ENCODE measurements at places on chromosomes 3 and 15. TPM values are rescaled to one million over a fixed set of nuclear protein-coding genes. Genes with fewer than 3 reads are reported as not detected.

DNA sequence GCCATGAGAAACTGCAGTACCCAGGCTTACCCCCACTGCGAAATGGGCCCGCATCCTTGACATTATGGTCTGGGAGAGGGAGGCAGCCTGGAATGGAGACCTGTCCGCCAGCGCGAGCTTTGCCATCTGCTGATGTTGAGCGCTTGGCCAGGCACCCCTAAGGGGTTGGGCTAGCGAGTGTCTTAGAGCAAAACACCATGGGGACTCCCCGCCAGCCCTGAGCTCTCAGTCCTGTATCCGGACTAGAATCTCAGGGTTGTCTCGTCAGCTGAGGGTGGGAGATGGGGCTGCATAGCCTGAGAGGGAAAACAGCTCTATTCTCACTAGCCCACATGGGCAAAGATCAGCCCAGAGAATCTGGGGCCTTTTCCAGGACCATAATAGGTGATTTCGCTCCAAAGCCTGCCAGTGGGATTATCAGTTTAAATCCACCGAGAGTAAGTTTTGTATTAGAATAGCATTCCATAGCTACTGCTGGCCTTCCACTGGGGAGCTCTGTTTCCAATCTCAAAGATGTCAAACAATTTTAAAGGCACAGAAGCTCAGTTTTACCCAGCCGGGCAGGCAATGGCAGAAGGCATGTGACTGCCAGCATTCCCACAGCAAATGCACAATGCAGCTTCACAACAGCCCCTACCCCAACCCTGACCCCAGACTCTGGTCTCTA is 167.5 kb upstream of the TPM1 start:
- peak; percentile 54 for DNase-seq

- no peak for DNase-seq
Measured at GRCh38 chr3:196677353-196677752, 34.7 kb downstream of the CEP19 start.

The IP6K1 gene
- 29.2 TPM for total RNA-seq

The SLC22A13 gene
- 0.27 TPM for total RNA-seq

DNA sequence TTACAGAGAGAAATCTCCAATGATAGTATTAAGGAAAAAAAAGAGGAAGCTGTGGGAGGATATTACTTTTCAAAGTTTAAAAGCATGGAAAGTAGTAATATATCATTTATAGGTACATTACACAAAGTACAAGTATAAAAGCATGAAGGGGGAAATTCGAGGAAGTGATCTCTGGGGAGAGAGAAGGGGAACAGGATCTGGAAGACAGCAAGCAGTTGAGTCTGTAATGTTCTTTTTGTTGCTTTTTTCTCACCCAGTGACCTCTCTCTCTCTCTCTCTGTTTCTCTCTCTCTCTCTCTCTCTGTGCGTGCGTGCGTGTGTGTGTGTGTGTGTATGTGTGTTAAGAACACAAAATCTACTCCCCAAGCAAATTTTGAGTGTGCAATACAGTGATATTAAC is 10.2 kb downstream of the C3orf20 start:
- no peak for DNase-seq

The LRRK1 gene
- total RNA-seq: 46.6 TPM

The GUCA1C gene
- not detected for total RNA-seq

GRCh38 chr15:52651868-52652267 is 27.3 kb downstream of the ATOSA start:
- DNase-seq: peak; percentile 76

- no peak for DNase-seq
Measured at GRCh38 chr3:146425341-146425740, 44.0 kb downstream of the PLSCR2 start.

The GOLGA6B gene
- not detected for total RNA-seq

GRCh38 chr3:191768421-191768820 is 307.5 kb downstream of the PYDC2 start:
- no peak for DNase-seq

- DNase-seq: no peak
Measured at GRCh38 chr15:73142802-73143762, 90.8 kb downstream of the NEO1 start.

The ATOSA gene
- total RNA-seq: 59.0 TPM

DNA sequence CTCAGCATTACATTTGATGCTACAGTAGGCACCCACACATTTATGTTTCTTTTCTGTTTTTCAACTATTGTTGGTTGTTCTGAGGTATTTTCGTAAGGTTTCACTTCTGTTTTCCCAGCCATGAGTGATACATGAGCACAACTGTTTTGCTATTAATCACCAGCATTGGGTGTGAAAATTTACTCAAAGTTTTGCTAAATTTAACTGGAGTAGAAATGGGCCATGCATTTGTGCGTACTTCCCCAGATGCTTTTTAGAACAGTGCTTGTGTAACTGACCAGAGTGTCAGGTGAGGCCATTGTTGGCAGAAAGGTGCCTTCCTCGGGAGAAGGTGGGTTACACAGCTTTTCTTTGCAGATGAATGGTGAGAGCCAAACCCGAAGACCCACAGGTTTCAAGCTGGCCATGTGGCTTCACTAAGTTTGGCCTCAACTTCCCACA is 70.4 kb downstream of the ST6GAL1 start:
- DNase-seq: no peak

DNA sequence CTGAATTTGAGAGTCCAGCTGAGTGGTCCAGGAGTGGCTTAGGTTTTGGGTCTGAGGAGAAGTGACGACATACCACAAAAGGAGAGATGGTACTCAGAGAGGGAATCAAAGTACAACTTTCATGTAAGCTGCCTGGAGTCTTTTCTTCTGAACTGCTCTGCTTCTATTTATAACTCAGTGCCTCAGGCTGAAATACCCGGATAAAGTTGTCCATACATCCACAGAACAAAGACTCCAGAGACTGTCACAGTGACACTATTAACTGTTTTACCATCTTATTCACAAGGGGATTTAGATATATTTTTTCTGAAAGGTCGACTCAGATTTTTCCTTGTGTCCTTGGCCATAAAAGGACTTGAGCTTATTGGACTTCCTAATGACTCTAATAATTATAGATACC is 264.3 kb upstream of the DNAJC19 start:
- no peak for DNase-seq

The P2RY14 gene
- 7.3 TPM for total RNA-seq

- DNase-seq: no peak
Measured at GRCh38 chr15:69974321-69974720, 123.4 kb downstream of the TLE3 start.

DNA sequence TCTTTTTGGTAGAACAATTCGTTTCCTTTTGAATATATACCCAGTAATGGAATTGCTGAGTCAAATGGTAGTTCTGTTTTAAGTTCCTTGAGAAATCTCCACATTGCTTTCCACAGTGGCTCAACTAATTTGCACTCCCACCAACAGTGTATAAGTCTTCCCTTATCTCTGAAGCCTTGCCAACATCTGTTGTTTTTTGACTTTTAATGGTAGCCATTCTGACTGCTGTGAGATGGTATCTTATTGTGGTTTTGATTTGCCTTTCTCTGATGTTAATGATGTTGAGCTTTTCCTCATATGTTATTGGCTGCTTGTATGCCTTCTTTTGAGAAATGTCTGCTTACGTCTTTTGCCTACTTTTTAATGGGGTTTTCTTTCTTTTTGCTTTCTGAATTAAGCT is 270.6 kb upstream of the MEIS2 start:
- DNase-seq: no peak

- DNase-seq: no peak
Measured at GRCh38 chr3:148178503-148178902, 519.2 kb upstream of the AGTR1 start.

DNA sequence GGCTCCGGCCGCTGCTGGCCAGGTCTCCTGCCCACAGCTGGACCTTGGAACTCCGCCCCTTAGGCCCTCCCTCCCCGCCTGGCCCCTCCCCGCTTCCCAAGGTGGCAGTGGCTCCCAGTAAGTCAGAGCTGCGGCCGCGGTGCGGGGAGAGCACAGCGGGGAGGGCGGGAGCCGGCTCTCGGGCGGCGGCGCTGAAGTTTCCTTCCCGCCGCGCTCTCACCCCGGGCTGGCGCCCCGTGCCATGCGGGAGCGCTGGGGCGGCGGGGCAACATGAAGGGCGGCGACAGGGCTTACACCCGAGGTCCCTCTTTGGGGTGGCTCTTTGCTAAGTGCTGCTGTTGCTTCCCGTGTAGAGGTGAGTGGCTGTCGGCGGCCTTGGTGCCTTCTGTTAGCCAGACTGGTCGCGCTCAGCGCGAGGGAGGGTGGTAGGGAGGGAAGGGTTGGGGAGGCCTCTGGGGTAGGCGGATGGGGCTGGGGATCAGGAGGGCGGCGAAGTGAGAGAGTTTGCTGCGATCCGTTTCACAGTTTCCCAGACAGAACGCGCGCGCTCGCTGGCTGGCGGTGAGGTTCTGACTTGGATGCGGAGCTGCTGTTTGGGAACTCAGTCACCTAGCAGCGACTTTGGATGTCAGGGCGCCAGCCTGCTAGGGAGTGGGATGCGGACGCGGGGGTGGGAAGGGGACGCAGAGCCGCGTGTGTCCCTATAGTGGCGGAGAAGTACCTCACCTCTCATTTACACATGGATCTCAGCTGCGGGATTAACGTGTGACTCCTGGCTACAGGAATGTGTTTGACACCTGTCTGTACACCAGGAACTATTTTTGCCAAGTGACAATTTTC is 145.5 kb upstream of the UMPS start:
- DNase-seq: peak; percentile 84

DNA sequence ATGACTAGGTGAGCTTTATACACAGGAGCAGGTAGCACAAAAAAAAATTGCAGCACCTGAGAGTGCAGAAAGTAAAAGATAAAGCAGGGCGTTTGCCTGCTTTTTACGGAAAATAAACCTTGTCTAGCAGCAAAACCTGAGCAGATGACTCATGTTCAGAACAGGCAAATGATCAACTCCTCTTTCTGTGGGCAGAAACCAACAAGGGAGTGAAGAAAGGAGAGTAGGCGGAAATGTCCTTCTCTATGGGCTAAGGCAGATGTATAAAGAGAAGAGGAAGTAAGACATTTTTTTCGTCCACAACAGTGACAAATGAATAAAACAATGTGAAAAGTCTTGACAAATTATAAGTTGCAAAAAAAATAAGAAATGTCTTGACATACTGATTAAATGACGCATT is 24.5 kb upstream of the GMNC start:
- DNase-seq: no peak

All from left colon (tissue), 2 donors.